Right lobe of liver (tissue), 6 donors: ENCODE measurements at places on chromosomes 3 and 15. TPM values are rescaled to one million over a fixed set of nuclear protein-coding genes. Genes with fewer than 3 reads are reported as not detected.
A peak's percentile ranks its signal among the peaks of the same experiment; 100 is the strongest.

Gene SPINT1
- total RNA-seq = 2.2 TPM

Gene UBL7
- 16.7 TPM for total RNA-seq

Gene SMAD6
- total RNA-seq = 17.2 TPM

Gene CCDC39
- not detected for total RNA-seq

DNA sequence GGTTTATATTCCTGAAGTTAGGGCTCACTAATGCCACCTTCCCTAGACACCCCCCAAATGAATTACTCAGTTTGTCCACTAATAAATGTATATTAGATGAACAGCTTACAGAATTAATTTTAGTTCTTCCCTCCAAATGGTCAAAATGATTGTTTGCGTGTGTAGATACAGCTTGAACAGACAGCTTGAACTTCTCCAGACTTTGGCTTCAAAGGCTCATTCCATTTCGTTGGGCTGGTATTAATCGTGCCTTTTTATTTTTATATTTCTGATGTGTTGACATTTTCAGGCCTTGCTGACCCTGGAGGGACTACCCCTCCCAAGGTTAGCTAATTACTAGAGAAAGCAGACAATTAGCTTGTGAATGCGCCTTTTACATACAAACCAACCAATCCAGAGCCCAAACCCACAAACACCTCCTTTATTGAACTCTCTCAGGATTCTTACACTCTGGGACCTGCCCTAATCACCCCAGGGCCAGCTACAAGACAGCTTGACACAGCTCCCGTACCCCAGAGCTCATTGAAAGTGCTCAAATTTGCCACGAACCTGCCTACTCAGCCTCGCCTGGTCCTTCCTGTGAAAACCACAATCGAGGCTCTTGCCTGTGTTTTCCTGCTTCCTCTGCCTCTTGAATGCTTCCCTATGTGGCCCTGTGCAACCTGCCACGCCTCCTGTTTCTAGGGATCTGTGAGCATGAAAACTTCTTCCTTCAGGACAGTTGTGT is 40.3 kb downstream of the RPL22L1 start:
- DNase-seq = no peak
- H3K4me1 ChIP-seq = no peaks in the 10 kb centered on the region
- no peaks in the 10 kb centered on the region for H3K27me3 ChIP-seq
- no peak overlapping the region for H3K27ac ChIP-seq

Gene NOX5
- total RNA-seq = 0.11 TPM

- no peak for DNase-seq
- no peaks in the 10 kb centered on the region for H3K27me3 ChIP-seq
- no peak overlapping the region for H3K27ac ChIP-seq
- H3K4me1 ChIP-seq = no peaks in the 10 kb centered on the region
Observed at GRCh38 chr15:74768771-74769342, 13.0 kb upstream of the CSK start.

GRCh38 chr15:39181940-39182339 is 398.9 kb upstream of the THBS1 start:
- DNase-seq = no peak
- no peak overlapping the region for H3K4me3 ChIP-seq
- H3K36me3 ChIP-seq = no peaks in the 10 kb centered on the region
- no peaks in the 10 kb centered on the region for H3K27me3 ChIP-seq
- H3K27ac ChIP-seq = no peak overlapping the region

- H3K36me3 ChIP-seq = no peaks in the 10 kb centered on the region
- no peak for DNase-seq
- H3K4me3 ChIP-seq = no peak overlapping the region
- peak overlapping the region; percentile 11 for H3K27ac ChIP-seq
- no peaks in the 10 kb centered on the region for H3K27me3 ChIP-seq
Observed at GRCh38 chr15:64503197-64503596, 42.8 kb downstream of the ZNF609 start.

DNA sequence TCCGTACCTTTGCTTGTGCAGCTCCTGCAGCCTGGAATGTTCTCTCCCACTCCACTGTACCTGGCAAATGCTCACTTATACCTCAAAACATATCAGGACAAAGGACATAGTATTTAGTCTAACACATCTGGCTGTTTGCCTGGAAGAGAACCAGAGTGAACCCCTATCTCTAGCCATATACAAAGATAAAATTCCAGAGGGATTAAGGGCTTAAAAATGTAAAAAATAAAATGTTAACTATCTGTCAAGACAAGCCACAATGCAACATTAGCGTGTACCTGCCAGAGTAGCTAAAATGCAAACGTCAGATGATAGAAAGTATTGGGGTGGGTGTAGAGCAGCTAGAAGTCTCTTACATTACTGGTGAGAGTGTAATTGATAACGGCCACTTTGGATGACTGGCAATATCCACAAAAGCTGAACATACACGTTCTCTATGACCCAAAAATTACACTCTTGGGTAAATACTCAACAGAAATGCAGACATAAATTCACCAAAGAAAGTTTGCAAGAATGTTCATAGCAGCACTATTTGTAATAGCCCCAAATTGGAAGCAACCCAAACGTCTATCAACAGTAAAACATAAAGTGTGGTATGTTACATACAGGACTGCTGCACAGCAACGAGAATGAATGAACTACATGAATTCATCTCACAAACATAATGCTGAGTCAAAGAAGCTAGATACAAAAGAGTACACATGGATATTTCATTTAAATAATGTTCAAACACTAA is 18.2 kb upstream of the ADPGK start:
- DNase-seq = no peak
- no peak overlapping the region for H3K27ac ChIP-seq
- H3K27me3 ChIP-seq = no peaks in the 10 kb centered on the region
- no peaks in the 10 kb centered on the region for H3K36me3 ChIP-seq

Gene KNG1
- 1,496 TPM for total RNA-seq

Gene TMEM158
- 0.59 TPM for total RNA-seq

- no peak overlapping the region for H3K4me3 ChIP-seq
- no peaks in the 10 kb centered on the region for H3K36me3 ChIP-seq
- DNase-seq = no peak
- H3K27me3 ChIP-seq = no peaks in the 10 kb centered on the region
Observed at GRCh38 chr15:47877836-47878235, 160.5 kb downstream of the SEMA6D start.

- H3K36me3 ChIP-seq = no peaks in the 10 kb centered on the region
- H3K4me1 ChIP-seq = peaks cover 9% of the 10 kb centered on the region
Observed at GRCh38 chr3:159779883-159780282, 208.8 kb upstream of the IL12A start.

Gene COL6A5
- total RNA-seq = not detected
